Upper lobe of left lung (tissue), 6 donors: ENCODE measurements at places on chromosomes 7 and 10.
A peak's percentile ranks its signal among the peaks of the same experiment; 100 is the strongest.

DNA sequence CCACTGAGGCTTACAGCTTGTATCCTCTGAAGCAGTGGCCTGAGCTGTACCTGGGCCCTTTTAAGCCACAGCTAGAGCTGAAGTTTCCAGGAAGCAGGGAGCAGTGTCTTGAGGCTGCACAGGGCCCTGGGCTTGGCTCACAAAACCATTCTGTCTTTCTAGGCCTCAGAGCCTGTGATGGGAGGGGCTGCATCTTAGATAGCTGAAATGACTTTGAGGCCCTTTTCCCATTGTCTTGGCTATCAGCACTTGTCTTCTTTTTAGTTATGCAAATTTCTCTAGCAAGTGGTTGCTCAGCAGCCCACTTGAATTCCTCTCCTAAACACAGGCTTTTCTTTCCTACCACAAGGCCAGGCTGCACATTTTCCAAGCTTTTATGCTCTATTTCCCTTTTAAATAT, 864.2 kb downstream of the REEP3 start:
- no peak for DNase-seq

DNA sequence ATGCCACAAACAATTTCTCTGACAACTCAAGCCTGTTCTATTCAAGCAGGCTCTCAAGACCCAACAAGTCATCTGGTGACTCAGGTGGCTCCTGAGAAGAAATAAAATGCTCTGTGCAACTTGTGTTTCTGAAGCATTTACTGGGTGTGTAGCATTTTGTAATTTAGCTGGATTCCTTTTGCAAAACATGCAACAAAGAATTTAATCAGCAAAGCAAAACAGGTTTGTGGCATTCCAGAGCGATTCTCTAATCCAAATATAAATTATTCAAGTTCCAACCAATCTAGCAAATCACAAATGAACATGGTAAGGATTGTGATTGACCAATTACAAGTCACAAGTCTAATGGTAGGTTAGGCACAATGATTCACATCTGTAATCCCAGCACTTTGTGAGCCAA, 39.8 kb upstream of the C10orf67 start:
- DNase-seq: no peak

DNA sequence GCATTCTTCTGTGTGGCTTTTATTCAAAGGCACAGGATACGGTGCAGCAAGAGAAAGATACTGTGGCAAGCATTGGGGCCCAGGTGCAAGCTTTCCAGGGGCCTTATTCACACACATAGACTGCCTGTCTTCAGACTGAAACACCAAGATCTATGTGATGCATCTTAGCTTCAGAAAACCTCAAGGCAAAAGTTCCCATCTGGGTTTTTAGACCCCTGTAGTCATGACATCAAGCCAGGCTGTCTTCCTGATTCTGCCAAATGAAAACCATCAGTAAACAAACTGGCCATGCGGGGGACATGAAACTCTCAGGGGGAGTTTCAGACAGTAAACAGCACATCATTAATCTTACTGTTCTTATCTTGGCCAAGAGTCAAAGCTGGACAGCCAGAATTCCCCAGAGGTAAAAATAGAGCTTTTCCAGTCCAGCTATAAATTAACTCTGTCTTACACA, 9.8 kb downstream of the AGBL3 start:
- DNase-seq: no peak

- no peak for DNase-seq
Observed at GRCh38 chr7:138478499-138478908, 18.4 kb downstream of the TRIM24 start.

- no peak for DNase-seq
Observed at GRCh38 chr7:23396222-23397015, 73.9 kb downstream of the IGF2BP3 start.

DNA sequence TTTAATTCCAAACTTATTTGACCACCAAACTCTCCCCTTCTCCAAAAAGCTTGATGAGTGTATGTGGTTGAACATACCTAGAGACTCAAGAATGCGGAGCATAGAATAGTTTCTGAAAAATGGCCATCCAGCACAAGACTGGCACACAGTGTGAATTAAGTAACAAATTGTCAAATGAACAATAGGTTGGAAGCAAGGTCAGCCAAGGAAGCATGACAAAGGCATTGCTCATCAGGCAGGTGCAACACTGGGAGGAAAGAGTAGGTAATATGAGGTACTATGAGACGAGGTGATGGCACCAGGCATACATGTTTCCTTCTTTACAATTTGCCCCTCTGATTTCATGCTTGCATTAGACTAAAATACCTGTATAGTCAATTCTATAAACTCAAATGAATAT, 73.7 kb downstream of the DKK1 start:
- no peak for DNase-seq

DNA sequence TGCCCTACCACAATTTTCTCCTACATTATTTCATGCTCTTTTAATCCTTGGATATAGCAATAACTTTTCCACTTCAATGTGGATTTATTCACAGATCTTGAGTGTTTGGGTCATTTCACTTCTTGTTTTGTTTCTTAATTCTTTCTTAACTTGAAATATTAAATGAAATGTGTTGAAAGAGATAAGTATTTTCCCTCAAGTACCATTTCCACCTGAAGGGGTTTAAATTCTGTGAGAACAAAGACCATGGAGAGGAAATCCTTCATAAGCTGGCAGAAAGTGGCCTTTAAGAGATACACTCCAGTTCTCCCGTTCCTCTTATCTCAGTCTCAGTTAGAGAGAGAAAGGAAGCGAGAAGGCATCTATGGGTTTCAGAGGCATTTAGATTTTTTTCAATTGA, 14.1 kb upstream of the DLD start:
- DNase-seq: no peak

DNA sequence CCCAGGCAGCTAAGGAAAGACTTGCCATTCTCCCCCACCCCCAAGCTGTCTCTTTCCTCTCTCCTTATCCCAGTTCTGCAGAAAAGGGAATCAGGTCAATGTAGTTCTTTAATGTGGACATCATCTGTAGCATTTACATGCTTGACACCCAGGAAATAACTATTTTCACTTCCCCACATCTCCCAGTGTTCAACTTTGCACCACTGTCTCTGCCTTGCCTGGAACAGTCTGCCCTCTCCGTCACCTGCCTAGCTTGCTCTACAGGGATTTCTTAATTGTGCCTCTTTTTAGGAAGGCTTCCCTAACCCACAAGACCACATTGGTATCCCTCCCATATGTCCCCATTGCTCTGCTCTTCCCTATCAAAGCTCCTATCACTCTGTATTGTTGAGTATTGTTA, 45.9 kb upstream of the TOMM7 start:
- peak; percentile 36 for DNase-seq

GRCh38 chr7:17668122-17668521, 272.2 kb downstream of the SNX13 start:
- DNase-seq: no peak

- no peak for DNase-seq
Observed at GRCh38 chr7:2005786-2006185, 227.0 kb downstream of the MAD1L1 start.

DNA sequence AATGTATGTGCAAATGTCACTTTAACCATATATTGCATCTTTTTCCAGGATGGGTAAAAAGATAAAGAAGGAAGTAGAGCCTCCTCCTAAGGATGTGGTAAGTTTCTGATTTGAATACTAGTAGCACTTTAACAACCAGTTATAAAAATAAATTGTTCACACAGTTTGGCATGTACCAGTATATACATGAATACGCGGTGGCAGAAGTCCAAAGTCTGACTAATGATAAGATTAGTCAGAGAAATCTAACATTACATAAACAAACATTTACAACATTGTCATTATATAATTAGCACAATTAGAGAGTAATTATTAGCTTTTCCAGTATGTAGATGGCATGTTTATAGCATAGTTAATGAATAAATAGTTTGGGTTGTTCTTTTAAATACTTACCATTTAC, 4.1 kb downstream of the ARMC3 start:
- no peak for DNase-seq

- DNase-seq: no peak
Observed at GRCh38 chr10:67912331-67912946, 28.0 kb downstream of the SIRT1 start.

DNA sequence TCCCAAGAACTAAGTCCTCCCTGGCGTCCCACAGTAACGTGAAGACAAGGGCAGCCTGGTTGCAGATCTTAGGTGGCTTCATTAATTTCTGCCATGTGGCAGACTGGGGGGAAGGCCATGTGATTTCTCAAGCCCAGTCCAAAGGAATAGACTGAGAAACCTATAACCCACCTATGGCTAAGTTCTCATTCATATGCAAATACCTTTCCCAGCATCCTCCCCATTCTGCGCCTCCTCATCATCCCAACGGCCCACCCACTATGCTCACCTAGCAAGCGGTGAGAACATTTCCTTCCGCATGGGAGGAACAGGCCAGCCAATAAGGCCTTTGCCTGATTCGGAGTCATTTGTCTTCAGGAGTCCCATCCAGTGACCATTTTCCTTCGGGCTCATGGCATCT, 8.2 kb upstream of the CLEC2L start:
- no peak for DNase-seq

DNA sequence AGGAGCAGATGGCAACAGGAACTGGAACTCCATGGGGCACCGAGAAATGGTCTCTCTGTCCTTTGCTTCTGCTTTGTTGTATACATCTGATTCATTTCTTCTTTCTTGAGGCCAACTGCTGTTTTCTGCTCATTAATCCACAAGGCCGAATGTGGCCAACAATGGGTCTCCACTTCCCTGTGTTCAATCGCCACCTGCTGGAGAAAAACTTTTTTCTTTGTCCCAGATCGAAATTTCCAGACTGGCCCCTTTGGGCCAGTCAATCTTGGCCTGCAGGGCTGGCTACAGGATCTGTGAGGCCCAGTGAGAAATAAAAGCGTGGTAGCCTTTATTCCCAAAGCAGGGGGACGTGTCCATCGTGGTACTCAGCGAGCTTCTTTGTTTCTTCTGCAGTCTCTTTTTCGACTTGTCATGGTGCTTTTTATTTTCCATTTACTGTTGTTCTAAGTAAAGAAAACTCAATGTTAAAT, 58.8 kb downstream of the PARP12 start:
- DNase-seq: no peak

DNA sequence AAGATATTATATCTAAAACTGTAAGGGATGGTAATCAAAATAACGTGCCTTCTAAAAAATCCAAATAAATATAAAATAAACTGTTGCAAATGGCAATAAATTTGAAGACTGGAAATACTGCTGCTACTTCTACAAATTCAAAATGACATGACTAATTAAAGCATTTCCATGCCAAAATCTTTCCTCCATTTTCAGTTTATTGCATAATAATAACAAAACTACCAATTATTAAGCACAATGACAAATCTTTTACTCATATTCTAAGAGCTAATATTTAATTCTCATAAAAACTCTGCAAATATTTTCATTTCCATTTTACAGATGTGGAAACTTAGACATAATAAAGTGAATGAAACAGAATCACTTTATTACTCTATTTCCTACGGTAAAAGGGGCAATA, 38.8 kb upstream of the NEBL start:
- DNase-seq: no peak

DNA sequence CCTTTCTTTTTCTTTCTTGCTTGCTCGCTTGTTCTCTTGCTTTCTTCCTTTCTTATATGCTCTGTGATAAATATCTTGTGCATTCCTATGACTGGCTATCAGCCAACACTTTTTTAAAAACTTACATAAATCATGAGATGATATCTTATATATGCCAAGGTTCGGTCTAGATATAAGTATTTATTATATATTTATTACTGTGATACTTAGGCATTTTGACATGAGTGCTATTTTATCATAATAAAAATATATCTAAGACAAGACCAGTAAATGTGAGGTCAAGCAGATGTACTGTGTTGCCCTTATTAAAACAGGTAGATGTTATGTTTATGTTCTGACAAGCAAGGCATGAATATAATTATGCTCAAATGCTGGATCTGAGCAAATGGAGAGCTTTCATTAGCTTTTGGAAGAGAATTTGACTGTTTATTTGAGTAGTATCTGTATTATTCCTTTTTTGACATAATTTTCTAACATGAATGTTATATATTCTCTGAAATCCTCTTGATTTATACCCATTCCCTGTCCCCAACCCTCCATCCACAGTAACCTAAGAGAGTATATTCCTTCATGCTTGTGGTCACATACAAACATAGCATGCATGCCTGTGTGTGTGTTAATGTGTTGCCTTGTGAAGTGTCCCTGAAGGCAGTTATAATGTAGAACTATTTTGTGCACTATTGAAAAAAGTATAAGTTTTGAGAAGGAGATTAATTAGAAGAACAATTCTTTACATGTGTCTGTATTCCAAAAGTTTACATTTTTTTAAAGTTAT, 158.0 kb downstream of the HDAC9 start:
- DNase-seq: no peak

- no peak for DNase-seq
Observed at GRCh38 chr10:36448760-36449691, 676.4 kb upstream of the ANKRD30A start.

GRCh38 chr10:48542471-48543181, 62.2 kb downstream of the ARHGAP22 start:
- no peak for DNase-seq

DNA sequence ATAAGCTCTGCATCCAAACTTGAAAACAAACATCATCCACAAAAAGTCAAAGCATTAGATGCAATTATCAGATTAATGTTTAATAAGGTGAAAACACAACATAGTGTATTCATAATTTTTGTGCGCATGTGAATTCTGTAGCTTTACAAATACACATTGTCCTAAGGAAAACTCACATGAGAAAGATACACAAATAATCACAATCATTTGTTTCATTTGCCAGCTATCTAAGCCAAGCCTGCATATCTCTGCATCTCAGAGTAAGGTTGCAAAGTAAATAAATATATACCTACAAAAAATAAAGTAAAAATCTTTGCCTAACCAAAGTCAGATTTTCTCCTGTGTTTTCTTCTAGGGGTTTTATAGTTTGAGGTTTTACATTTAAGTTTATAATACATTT, 57.4 kb downstream of the ADCY1 start:
- no peak for DNase-seq

DNA sequence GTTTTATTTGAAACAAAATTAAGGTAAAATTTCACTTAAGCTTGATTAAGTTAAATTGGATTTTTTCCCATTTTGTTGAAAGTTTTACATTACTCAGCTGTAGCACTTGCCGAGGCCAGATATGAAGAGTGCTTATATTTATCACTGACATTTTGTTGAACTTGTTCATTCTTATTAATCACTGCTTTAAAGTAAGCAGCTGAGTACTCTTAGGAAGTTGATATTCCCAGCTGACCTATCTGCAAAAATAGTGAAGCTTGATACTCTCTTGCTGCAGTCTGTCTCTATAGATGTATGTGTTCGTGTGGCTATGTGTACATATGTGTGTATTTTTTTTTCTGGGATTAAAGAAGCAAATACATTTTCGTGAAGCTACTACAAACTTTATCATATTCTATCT, 150.0 kb downstream of the SKAP2 start:
- DNase-seq: no peak

DNA sequence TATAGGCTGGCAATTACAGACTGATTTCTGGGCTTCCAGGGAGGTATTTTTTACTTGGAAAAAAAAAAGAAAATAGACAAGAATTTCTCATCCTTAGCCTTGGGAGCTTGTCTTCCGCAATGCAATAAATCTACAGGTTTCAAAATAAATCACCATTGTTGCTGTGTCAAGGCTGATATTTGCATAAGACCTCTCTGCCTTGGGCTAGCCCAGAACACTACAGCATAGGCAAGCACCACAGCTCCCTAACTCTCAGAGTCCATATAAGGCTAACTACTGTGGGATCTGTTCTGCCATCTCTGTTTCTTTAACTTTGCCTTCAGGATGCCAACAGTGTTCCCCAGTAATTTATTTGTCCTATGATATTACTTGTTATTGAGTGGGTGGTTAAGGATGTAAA, 64.4 kb downstream of the ZWINT start:
- no peak for DNase-seq
